Activated gamma-delta T cell (primary cell): ENCODE measurements at places on chromosomes 1 and 21.

DNA sequence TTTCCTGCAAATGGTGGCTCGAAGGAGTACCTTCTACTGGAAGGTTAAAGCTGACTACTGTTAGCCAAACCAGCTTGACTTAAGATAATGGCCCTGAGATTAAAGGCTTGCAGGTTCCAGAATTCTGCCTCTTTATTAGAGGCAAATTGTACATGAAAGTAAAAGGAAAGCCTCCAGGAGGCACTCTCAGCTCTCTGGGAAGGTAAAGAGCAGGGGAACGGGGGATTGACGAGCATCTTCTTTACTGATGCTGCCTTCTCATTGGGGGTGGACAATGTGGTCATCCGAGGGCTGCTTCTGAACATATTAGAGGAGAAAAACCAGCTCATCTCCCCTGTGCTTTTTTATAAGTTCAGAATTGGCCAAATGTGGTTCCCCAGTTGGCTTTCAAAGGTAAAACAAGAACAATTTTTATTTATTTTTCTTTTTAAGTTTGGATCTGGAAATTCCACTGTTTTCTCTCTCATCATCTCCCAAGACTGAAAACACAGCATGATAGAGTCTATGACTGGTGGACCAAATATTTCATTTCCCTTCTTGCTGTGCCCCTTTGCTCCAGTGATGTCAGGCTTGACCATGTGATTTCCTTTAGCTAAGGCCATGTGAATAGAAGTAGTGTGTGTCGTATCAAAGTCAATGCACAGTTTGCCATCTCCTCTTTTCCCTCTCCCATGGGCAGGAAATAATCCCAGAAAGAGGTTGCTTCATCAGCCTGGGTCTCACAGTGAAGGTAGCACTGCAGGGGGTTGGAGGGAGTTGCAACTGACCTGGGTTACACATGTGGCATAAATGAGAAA is 292.7 kb downstream of the PRDM2 start:
- DNase-seq, result no peak

- no peak for DNase-seq
Measured at GRCh38 chr21:46188226-46189212, 4.3 kb upstream of the SPATC1L start.

- DNase-seq, result no peak
Measured at GRCh38 chr1:203331224-203331623, 19.7 kb downstream of the FMOD start.

DNA sequence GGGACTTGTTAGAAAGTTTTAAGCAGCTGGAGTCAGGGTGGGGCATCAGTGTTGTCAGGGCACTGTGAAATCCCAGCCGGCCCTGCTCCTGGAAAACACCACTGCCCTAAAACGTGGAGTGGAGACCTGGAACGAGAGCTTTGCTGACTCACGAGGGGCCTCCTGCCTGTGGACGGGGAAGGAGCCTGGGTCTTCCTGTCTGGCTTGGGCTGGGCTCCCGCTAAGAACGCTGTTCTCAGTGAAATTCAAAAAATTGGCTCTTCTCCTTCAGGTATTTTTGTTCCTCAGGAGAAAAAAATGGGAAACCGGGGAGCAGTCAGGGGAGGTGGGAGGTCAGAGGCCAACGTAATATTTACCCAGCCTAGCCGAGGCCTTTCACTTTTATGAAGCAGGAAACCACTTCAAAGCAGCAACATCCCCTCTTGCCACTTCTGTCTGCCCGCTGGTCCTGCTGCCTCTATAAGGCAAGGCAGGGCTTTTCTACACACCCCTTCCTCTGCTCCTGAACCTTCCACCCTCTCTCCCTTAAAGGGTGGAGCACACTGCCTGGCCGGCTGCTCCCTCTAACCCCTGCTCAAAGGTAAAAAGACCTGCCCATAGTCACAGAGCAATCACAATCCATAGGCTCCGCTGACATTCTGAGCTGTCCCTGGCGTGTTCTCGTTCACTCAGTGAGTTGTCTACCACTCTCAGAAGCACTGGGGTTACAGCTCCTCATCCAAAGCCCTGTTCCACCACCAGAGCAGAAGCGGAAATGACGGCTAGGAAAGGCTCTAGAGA is 8.0 kb downstream of the PLXNA2 start:
- no peak for DNase-seq

- DNase-seq, result no peak
Measured at GRCh38 chr1:9670085-9670484, 18.6 kb downstream of the PIK3CD start.

- no peak for DNase-seq
Measured at GRCh38 chr1:229461032-229461668, 27.3 kb upstream of the ACTA1 start.

- no peak for DNase-seq
Measured at GRCh38 chr1:166164995-166165660, 1.7 kb downstream of the FAM78B start.

GRCh38 chr1:182237329-182237728 is 154.3 kb downstream of the GLUL start:
- DNase-seq, result no peak

DNA sequence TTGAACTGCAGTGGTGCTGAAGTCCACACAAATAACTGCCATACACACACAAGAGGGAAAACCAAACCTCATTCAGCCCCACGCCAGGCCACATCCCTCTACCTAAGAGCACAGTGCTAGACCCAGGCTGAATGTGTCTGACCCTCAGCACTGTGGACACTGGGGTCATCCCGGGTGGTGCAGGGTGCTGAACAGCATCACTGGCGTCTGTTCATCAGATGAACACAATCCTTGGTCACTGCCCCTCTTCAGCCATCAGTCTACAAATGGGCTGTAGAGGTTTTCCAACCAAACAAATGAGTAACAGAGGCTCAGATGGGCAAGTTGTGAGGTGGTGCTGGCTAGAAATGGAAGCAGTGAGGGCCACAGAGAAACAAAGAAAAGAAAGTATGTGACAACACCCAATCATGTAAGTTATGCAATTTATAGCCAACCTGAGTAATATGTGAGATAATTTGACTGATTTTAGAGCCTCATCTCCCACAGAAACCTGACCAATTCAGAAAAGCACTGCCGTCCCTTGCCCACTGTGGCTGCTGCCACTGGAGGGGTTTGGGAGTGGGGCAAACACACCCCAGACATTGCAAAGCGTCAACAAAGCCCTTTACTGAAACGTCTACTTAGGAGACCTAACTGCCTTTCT is 27.9 kb downstream of the GNB1 start:
- DNase-seq, result no peak

GRCh38 chr1:47830641-47831333 is 166.4 kb downstream of the TRABD2B start:
- no peak for DNase-seq

DNA sequence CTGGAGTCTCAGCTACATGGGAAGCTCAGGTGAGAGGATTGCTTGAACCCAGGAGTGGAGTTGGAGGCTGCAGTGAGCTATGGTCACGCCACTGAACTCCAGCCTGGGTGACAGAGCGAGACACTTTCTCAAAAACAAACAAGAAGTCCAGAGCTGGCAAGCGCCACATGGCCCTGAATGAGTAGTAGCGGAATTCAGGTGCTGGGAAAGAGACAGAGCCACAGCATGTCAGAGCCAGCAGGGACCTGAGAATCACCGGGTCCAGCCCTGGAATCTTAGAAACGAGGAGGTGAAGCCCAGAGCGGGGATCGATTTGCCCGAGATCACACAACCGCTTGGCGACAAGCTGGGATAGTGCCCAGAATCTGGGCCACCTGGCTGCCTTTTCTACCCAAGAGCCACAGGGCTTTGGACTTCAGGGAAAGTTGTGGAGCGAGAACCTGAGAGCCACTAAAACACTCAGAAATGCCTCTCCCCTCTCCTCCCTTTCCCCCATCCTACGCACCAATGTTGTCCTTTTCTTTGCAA is 9.8 kb downstream of the ARL8A start:
- DNase-seq, result no peak

- no peak for DNase-seq
Measured at GRCh38 chr1:21246905-21247642, 43.2 kb downstream of the ECE1 start.

- DNase-seq, result no peak
Measured at GRCh38 chr1:170729225-170730002, 65.5 kb downstream of the PRRX1 start.

DNA sequence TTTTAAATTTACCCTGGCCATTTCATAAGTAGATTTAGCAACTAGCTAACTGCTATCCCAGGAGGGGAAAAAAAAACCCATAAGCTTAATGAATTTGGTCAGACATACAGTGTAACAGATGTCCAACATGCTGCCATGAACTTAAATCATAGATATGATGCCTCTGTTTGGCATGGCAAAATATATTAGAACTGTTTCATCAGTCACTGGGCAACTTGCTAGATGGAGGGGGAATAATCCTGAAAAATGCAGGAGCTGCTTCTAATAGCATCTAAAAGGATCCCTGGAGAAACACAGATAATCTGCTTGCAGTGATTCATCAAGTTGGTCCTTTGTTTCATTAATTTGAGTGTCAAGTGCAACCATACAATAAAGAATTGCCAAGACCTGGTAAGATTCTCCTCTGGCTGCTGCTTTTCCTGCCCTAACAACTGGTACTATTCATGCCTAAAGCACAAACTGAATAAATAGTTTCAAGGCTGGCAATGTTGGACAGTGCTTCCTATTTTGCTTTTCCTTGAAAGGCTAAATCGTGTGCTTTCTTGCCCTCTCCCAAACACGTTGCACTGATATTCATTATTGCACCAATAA is 1.5 kb upstream of the ST6GALNAC5 start:
- no peak for DNase-seq

GRCh38 chr1:235272851-235273250 is 55.1 kb downstream of the ARID4B start:
- no peak for DNase-seq
